ENCODE measurements at places on chromosomes 7 and 10.

DNA sequence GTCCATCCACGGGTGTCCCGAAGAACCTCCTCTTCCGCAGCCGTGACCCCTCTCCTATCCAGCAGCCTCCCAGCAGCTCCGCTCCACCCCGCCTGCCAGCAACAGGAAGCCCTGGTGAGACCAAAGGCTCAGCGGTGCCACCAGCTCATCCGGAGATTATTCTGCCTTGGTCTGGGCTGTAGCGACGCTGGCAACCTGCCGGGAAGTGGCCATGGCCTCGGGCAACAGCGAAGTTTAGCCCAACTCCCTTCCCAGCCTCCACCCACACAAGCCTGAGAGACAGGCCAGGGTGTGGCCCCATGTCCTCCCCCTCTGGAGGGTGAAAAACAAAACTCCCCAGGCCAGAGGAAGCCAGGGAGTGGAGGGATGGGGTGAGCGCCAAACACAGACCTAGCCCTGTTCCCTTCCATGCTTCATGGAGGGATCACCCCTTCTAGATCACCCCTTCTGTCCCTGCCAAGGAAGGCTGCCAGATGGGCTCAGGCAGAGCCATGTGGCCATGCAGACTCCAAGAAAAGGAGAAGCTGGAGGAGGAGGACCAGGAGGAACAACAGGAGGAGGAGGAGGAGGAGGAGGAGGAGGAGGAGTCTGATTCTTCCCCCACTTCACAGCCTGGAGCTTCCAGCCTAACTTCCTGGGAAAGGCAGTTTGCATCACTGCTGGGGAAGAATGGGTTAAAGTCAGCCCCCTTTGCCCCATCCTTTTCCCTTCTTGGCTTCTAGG lies 918 bp downstream of the CALHM2 start:
- H3K36me3 ChIP-seq = peaks cover 44% of the 10 kb centered on the region
- no peaks in the 10 kb centered on the region for H3K27me3 ChIP-seq
- H3K27ac ChIP-seq = peak overlapping the region; percentile 95
- peak overlapping the region; percentile 82 for H3K4me3 ChIP-seq
- H3K4me1 ChIP-seq = peaks cover 55% of the 10 kb centered on the region

GRCh38 chr10:26464632-26465280 lies 26.6 kb downstream of the APBB1IP start:
- DNase-seq = no peak
- no peaks in the 10 kb centered on the region for H3K27me3 ChIP-seq
- no peaks in the 10 kb centered on the region for H3K4me1 ChIP-seq
- H3K27ac ChIP-seq = no peak overlapping the region
- no peak overlapping the region for H3K4me3 ChIP-seq

DNA sequence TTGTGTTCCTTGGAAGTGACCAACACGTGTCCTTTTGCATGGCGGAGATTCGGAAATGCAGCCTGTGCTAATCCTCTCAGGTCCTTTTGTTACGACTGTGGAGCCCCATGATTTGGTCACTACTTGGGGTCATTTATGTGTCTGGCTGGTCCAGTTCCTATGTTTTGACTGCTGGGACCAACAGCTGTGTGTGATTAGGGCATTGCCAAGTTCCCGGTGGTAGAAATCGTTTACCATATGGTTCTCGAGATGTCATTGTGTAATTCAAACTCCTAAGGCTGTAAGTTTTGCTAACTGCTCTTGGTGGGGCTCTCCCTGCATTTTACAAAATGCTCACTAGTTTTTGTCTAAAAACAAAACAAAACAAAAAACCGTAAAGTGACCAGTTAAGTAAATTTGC lies 62.0 kb downstream of the CCNY start:
- H3K4me3 ChIP-seq = no peak overlapping the region
- no peaks in the 10 kb centered on the region for H3K27me3 ChIP-seq
- H3K36me3 ChIP-seq = no peaks in the 10 kb centered on the region
- no peak for DNase-seq

DNA sequence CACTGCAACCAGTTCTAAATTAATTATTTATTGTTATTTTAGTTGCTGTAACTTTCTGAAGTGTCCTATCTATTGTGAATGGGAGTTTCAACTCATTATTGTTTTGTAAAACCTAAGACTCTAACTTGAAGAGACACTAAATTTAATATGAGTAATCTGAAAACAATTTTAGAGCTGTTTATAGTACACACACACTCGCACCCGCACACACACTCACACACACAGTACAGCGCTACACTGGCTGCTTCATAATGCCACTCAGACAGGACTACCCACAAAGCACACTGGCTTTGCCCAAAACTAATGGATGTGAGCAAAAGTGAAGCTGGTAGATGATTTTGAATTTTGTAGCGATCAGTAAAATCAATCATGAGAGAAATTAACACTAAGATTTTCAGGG lies 238.9 kb upstream of the ETV1 start:
- H3K36me3 ChIP-seq = no peaks in the 10 kb centered on the region
- no peak for DNase-seq
- no peaks in the 10 kb centered on the region for H3K27me3 ChIP-seq
- no peaks in the 10 kb centered on the region for H3K4me1 ChIP-seq

GRCh38 chr7:14207138-14207537 lies 217.7 kb upstream of the ETV1 start:
- no peaks in the 10 kb centered on the region for H3K36me3 ChIP-seq
- H3K27me3 ChIP-seq = no peaks in the 10 kb centered on the region
- no peaks in the 10 kb centered on the region for H3K4me1 ChIP-seq
- no peak for DNase-seq

- no peak overlapping the region for H3K4me3 ChIP-seq
- DNase-seq = no peak
- no peak overlapping the region for H3K27ac ChIP-seq
- H3K27me3 ChIP-seq = no peaks in the 10 kb centered on the region
These were observed 5.9 kb upstream of the CFAP69 start for GRCh38 chr7:90239050-90239449.

- no peaks in the 10 kb centered on the region for H3K4me1 ChIP-seq
- no peaks in the 10 kb centered on the region for H3K27me3 ChIP-seq
- H3K27ac ChIP-seq = no peak overlapping the region
- H3K36me3 ChIP-seq = no peaks in the 10 kb centered on the region
These were observed 97.4 kb downstream of the DNAJB6 start for GRCh38 chr7:157434231-157434630.

DNA sequence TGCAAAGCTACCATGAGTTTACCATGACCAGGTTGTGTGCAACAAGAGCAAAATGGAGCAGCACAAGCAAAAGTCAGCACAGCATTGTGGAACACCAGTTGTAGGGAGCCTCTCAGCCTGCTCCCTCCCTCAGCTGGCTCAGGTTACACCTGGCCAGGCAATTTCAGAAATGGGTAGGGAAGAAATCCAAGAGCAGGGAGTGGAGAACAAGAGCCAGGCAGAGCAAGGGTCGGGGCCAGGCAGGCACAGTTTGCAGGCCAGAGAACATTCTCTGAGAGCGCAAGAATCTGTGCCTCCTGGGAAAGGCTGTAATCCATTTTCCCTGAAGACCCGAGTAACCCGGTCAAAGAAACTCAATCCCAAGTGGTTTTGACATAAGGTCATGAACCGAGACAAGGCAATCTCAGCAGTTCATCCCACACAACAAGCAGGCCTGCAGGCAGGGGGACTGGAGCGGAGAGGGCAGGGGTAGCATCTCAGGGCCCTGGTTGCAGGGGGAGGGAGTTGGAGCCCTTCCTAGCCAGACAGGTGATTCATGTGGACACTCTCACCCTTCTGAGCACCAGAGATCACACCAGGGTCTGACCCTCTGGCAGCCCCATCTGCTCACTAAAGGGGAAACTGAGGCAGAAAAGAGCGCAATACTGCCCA lies 258.4 kb downstream of the PLXNA4 start:
- no peak overlapping the region for H3K27ac ChIP-seq
- H3K36me3 ChIP-seq = no peaks in the 10 kb centered on the region
- DNase-seq = no peak
- no peak overlapping the region for H3K4me3 ChIP-seq

- DNase-seq = no peak
- no peaks in the 10 kb centered on the region for H3K27me3 ChIP-seq
- H3K27ac ChIP-seq = no peak overlapping the region
- no peak overlapping the region for H3K4me3 ChIP-seq
- H3K4me1 ChIP-seq = no peaks in the 10 kb centered on the region
These were observed 688.1 kb downstream of the LRMDA start for GRCh38 chr10:76119515-76119914.

Measured in heart right ventricle (tissue), 16 donors.